ENCODE measurements at places on chromosomes 3 and 15.

- DNase-seq: no peak
Measured at GRCh38 chr3:185365291-185366073, 2.5 kb downstream of the MAP3K13 start.

DNA sequence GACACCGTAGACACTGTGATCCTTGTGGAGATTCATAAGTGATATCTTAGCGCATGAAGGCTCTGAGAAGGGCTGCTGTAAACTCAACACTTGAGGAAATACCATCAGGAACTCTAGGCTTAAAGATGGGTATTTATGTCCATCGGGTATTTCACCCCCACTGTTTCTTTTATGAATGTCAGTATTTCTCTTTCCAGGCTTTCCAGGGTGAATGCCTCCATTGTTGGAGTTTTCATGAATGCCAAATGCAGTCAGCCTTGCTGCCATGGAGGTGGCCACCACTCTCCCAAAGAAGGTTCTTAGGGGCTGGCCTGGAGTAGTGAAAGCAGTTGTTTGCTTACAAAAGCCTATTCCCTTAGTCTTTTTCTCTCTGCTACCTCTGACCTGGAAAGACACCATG is 259.2 kb downstream of the SLCO3A1 start:
- DNase-seq: no peak

DNA sequence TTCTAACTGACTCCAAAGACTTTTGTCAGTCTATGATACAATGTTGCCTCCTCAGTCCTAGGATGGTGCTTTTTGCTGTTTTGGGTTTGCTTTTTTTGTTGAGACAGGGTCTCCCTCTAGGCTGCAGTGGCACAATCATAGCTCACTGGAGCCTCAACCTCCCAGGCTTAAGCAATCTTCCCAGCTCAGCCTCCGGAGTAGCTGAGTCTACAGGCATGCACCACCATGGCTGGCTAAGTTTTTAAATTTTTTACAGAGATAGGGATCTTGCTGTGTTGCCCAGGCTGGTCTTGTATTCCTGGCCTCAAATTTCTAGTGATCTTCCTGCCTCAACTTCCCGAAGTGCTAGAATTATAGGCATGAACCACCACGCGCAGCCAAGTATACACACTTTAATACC is 22.5 kb downstream of the RUBCN start:
- no peak for DNase-seq

DNA sequence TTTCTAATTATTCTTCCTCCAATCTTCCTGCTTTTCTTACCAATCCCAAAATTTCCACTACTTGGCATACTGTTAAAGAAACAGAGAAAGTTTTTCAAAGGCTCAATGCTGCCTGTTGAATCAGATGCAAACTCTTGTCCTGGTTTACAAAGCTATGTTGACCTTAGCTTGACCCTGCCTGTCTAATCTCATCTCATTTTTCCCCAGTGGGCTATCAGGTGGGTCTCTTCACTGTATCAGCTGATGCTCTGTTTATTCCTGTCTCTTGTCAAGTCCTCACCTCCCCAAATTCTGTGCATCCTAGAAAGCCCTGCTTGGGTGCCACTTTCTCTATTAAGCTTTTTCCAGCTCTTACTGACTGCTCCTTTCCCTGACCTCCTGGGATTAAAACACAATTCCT is 18.2 kb downstream of the NFKBIZ start:
- DNase-seq: no peak

DNA sequence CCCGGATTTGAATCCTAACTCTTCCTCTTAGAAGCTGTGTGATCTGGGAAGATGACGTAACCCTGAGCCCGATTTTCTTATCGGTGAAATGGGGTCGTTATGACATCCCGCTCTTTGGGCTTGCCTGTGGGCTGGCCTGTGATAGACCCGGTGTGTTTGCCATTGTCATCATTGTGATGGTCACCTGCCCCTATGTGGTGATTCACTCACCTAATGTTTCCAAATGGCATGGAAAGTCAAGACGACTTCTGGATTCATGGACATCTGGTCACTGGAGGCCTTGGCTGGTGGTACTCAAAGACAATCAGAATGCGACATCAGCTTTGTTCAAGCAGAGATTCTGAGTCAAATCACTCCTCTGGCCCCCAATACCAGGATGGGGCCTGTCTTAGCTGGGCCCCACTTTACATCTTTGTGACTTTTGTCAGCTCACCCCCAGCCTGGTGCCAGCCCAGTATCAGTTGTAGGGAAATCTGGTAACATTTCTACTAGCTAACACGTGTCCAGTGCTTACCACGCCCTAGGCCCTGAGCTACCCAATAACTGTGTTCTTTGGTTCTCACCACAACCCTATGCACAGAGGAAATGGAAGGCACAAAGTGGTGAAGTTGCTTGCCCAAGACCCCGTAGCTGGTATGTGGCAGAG is 2.8 kb downstream of the TMEM43 start:
- no peak for DNase-seq

DNA sequence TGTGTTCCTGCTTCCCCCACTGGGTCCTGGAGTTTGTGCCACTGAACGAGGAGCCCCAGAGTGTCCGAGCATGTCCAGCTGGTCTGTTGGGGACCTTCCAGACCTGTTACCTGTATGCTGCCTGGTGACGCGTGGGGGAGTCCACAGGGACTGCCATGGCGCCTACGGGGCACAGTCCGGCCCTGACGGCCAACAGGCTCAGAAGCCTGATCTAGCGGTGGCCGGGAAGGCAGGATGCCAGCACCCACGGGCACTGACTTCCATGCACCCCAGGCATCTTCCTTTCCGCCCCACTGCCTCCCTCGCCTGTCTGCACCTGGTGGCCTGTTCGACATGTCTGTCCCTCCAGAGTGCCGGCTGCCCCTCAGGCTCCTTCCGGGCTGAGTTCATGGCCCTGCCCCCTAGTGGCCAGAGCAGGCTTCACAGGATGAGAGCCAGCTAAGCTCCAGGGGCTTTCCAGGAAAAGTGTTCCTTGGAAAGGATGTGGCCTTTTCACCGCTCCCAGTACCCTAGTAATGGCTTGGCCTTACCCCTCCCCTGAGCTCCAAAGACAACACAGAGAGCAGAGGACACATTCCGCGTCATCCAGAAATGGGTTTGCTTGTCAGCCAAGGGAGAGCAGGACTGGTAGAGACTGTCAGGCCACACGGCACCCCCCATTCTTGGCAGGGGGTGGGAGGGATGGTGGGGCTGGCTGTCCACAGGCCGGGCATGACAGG is 35.7 kb downstream of the NGRN start:
- peak; percentile 9 for DNase-seq

- DNase-seq: no peak
Measured at GRCh38 chr3:141960731-141961130, 84.3 kb downstream of the ATP1B3 start.

DNA sequence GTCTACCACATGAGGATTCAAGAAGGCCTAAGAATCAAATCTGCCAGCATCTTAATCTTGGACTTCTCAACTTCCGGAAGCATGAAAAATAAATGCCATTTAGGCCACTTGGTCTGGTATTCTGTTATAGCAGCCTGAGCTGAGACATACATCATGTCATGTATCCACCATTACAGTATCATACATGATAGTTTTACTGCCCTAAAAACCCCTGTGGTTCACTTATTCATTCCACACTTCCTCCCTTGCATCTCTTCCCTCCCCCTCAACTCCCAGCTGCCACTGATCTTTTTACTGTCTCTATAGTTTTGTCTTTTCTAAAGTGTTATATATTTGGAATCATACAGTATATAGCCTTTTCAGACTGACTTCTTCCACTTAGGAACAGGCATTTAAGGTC is 161.8 kb downstream of the SNRK start:
- DNase-seq: no peak

DNA sequence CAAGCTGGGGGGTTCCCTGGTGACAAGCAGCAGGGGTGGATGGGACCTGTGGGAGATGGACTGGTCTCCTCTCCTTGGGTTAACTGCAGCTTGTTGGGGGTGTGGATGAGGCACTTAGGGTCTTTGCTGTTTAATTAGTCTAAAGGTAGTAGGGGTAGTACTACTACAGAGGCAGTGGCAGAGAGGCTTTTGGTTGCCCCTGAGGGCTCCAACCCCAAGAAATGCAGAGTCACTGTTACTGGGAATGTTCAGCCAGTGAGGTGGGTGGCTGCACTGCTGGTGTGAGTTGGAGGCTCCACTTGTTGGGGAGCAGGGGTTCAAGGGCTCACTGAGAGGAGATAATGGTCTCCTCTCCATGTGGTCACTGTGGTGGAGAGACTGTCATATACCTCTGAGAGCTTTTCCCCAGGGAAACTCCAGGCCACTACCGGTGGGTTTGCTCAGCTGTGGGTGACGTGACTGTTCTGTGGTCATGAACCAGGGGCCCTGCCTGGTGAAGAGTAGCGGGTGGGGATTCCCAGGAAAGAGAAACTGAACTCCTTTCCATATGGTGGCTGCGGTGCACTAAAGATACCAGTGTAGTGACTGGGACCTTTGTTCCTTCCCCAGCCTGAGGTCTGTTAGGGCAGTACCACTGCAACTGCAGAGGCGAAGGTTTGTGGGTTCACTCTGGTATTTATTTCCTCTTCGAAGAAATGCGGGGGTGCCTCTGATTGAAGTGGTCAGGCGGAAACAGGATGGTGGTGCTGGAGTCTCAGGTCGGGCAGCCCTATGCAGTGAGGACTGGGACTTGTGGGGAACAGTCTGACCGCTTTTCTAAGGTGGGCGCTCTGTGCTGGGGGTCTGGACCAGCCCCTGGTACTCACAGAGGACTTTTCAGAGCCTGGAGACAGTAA is 68.9 kb upstream of the TNFSF10 start:
- no peak for DNase-seq

DNA sequence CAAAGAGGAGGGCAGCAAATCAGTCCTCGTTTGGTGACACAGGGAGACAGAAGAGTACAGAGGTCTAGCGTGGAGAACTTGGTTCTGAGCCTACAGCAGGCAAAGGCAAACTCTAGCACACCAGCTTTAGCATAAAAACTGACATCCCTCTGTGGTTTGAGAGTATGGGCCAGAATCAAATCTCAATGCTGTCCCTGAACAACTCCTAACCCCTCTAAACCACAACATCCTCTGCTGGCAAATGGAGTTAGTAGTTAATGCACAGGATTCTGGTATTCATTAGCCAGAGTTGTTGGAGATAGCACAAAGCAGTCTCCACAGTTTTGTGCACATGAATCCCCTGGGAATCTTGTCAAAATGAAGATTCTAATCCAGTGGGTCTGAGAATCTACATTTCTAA is 315.8 kb downstream of the NTRK3 start:
- no peak for DNase-seq

- DNase-seq: no peak
Measured at GRCh38 chr15:45703670-45704328, 69.0 kb downstream of the SQOR start.

DNA sequence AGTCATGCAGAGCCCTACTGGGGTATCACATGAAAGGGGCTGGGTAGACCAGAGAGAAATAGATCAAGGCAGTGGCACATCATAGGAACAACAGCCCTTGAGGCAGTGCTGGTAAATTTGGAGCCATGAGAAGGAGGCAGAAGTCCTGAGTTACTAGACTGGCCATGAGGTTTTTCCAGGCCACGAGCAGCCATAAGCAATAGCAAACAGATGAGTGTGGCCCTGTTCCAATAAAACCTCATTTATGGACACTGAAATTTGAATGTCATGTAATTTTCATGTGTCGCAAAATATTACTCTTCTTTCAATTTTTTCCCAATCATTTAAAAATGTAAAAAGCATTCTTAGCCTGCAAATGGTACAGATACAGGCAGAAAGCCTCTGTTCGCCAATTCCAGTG is 28.1 kb upstream of the LRRN1 start:
- DNase-seq: no peak

- no peak for DNase-seq
Measured at GRCh38 chr3:46540550-46540949, 25.6 kb downstream of the LRRC2 start.

DNA sequence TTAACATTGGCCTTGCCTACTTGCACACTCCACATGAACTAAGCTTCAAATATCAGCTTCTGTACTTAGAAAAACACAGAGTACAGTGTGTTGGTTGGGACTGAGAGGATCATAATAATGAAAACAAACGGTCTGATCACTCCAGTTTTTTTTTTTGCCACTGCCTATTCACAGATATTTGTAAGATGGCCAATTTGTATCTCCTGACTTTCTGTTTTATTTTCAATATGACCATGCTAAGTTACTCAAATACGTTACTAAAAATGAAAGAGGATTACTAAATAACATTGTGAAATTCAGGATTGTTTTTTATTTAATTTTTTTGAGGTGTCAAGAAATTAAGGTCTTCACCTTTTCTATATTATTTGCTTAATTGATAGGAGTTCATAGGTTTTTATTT is 595.1 kb downstream of the TUSC7 start:
- no peak for DNase-seq

DNA sequence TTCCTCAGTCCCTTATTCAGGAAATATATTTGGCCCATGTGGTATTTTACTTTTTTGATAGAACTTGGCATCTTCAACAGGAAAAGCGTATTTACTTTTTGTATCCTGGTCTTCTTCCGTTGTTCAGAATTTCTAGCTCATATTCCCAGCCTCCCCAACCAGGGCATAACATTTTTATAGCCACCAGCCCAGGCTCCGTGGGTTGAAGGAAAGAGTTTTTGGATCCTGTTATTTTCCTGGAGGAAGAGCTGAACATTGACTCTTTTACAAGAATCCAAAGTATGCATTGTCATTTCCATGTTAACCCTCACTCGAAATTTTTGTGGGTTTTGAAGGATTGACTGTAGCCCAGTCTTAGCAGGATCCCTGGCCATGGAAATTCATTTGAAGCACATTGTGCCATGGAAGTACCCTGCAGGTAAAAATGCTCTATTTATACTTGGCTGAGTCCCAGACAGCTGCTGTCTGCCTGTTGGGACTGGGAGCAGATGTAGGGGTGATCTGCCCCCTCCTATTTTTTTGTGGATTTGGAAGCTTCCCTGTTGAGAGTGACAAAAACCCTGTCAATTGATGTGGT is 98.8 kb downstream of the AKAP13 start:
- no peak for DNase-seq

GRCh38 chr3:159536876-159537275 is 451.8 kb upstream of the IL12A start:
- DNase-seq: no peak

DNA sequence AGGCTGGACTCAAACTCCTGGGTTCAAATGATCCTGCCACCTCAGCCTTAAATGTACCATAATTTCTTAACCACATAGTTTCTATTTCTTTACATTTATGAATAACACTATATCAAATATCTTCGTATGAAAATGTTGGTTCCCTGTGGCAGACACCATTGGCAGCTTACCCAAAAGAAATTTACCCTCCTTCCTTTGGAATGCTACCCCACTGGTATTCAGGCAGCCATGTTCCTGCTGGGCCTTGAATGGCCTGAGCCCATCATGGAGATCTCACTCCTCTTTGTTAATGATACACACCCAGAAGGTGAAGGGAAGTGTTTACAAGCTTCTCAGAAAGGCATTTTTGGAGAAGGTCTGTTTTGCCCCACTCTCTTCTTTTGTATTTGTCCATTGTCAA is 94.3 kb upstream of the RNF7 start:
- no peak for DNase-seq
